ENCODE measurements at places on chromosomes 5 and 9.

GRCh38 chr9:122115176-122116035 lies 22.3 kb upstream of the TTLL11 start:
- no peak for DNase-seq

- no peak for DNase-seq
These were observed 97.1 kb downstream of the SLC44A1 start for GRCh38 chr9:105341434-105342146.

DNA sequence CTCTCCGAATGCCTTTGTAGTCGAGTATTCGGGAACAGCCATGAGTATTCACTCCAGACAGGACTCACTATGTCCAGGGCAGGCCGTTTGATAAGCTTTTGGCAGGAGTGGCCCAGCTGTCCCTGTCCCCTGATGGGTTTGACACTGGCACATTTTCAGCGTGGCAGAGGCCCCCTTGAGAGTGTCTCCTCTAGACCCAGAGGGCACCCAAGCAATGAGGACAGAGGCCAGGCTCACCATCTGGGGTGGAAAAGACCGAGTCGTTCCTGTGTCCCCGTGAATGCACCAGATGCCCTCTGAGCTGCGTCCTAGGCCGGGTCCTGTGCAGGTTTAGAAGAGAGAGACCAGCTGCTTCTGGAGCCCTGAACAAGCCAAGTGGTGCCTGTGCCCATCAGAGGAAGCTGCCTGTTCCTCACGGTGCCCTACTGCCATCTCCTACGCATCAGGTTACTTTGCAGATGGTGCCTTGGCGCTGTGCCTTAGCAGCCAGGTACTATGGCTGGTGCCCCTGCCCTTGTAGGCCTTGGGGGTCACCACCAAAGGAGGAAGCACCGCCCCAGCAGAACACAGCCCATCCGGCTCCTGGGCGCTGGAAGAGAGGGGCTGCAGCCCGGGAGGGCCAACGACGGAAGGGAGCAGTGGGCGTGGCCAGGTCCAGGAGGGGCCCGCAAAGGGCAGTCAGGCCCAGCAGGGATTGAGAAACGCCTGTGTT lies 42.4 kb downstream of the LRSAM1 start:
- DNase-seq = no peak

DNA sequence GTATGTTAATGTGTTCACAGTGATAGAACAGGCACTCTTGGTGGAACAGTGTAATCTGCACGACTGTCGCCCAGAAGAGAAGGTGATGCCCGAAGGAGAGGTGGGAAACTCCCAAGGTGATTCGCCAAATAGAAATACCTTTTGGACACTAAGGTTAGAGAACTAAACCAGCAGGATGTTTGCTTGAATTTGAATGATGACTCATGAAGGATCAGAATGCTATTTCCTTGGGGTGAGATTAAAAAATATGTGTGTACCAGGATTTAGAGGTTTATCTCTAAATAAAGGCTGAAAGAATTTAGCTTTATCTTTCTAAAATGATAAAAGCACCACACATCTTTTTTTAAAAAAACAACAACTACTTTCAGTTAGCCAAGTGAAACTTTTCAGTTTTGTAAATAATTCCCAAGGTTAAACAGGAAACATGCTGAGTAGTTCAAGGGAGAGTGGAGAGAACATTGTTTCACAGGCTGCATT lies 297.4 kb upstream of the TAS2R1 start:
- DNase-seq = no peak

DNA sequence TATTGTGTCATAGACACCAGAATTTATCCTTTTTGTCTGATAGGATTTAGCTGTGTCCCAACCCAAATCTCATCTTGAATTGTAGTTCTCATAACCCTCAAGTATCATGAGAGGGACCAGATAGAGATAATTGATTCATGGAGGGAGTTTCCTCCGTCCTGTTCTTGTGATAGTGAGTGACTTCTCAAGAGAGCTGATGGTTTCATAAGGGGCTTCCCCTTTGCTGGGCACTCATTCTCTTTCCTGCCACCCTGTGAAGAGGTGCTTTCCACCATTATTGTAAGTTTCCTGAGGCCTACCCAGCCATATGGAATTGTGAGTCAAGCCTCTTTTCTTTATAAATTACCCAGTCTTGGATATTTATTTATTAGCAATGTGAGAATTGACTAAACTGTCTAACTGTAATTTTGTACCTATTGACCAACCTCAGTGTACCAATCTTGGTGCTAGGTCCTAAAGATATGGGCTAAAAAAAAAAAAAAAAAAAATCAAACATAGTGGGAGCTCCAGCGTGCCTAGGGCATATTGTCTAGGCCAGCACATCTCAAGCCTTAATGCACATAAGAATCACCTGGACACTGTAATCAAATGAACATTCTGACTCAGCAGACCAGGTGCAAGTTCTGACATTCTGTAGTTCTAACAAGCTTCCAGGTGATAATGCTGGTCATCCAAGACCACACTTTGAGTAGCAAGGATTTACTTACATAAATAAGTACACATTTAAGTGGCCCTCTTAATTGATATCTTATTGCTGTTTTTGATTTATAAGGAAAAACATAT lies 30.5 kb downstream of the ST8SIA4 start:
- no peak for DNase-seq

DNA sequence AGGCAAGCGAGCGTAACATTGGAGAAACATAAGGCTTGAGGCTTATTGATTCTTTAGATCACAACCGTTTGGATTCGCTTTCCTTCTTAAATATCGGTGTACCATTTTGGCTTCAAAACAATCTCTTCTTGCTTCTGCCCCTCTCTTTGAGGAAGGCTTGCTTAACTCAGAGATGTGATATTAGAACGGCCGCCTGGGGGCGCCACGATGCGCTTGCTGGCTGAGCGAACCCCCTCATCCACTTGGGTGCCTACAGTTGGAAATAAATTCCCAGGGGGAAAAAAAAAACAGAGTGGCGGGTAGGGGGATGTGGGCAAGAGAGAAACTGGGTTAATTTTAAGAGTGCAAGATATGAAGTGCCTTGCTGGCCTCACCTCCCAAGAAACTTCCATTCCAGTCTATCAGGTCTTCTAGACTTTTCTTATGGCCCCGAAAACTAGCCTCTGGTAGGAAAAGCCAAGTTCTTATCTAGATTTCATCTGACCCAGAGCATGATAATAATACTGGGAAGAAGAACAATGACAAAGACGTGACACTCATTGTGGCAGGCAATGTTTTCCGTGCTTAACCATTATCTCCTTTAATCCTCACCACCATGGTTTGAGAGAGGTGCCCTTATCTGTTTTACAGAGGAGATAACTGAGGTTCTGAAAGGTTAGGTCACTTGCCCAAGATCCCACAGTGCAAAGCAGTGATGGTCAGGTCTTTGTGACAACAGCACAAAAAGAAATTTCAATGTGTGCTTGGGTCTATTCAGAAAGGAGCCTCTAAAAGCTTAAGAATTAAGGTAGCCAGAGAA lies 115.8 kb downstream of the DPYSL3 start:
- no peak for DNase-seq

DNA sequence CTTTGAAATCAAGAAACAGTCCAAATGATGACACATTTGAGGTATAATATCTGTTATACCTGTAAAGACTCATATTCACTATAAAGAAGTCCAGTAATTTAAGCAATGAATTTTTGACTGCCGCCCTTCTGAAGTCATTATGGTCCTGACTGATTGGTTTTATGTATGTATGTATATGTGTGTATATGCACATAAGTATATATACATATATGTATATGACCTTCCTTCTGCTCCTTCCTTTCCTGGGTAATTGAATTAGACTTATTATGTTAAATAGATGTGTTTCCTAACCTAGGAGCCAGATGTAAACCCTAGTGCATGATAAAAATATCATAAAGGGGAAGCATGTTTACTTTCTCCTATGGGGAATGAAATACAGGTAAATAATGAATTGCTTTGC lies 343.1 kb upstream of the BRINP1 start:
- no peak for DNase-seq

DNA sequence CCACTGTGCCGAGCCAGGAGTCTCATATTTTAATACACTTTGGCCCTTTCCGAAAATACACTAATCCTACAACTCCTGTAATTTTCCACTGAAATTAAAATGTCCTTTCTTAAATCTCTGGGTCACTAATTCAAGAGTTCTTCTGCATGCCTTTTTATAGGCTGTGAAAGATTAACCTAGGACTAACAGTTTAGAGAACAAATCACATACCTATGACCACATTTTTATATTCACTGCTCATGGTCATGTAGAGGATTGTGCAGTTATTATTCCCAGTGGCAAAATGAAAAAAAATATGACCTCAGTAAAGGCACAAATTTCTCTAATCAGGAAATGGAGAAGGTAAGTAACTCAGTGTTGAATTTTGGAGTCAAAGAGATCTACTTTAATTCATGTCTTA lies 33.4 kb downstream of the SLCO4C1 start:
- no peak for DNase-seq

DNA sequence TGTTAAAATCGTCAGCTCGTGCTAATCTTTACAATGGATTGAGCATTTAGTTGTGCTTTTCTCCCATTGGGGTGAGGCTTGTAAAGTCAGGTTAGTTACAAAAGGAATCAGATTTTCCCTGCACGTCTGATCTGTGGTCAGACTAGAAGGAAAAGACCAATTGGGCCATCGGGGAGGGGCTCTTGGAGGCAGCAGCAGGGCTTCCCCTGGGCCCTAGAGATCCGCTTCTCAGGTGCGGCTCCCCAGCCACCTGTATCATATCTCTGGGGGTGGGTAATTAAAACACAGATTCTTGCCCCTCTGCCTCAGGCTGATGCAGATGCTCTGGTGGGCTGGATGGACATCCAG lies 200.3 kb downstream of the HSPA4 start:
- no peak for DNase-seq

- no peak for DNase-seq
These were observed 91.8 kb upstream of the DAPK1 start for GRCh38 chr9:87405677-87406542.

GRCh38 chr5:79816014-79816413 lies 126.4 kb downstream of the CMYA5 start:
- no peak for DNase-seq

DNA sequence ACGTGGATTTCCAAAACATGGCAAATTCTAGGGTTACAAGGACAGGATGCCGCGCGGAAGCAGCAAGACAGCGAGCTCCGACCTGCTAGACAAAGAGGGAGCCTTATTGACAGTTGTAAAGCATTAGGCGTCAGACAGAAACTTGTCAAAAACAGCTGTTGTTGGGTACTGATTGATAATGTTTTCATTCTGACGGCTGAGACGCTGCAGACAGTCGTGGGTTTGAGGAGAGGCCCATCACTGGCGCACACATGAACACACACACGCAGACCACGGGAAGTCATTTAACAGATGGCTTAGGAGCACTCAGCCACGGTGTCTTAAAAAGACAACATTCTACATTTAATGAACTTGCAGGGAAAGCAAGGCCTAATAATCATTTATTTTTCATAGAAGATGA lies 324.0 kb downstream of the NDUFS4 start:
- DNase-seq = no peak

GRCh38 chr9:8030095-8030494 lies 230.5 kb upstream of the DMAC1 start:
- no peak for DNase-seq

All from stimulated activated CD4-positive, alpha-beta T cell treated with anti-CD3 and anti-CD28 coated beads, Interleukin-15, amount 100 ng/mL, for 1 hour (primary cell).